ENCODE measurements at places on chromosomes 2 and 18.

GRCh38 chr2:230060672-230061293, 7.9 kb downstream of the SLC16A14 start:
- no peak for DNase-seq

GRCh38 chr18:36643061-36643460, 185.7 kb downstream of the TPGS2 start:
- no peak for DNase-seq

- no peak for DNase-seq
Observed at GRCh38 chr18:75927791-75928190, 500.3 kb upstream of the SMIM21 start.

DNA sequence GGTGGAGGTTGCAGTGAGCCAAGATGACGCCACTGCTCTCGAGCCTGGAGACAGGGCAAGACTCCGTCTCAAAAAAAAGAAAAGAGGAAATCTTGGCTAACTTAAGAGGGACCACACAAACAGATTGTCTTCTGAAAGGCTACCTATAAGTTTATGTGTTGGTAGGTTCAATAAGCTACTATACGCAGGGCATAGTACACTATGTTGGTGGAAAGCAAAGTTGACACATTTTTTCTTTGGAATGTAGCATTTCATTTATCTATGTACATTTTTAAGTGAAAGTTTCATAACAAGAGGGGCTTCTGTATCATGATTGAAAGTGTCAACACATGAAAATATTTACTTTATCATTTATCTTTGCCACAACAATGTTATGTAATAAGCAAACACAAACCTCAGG, 752.6 kb upstream of the ACVR2A start:
- no peak for DNase-seq

GRCh38 chr18:40769786-40770185, 1185.2 kb upstream of the PIK3C3 start:
- no peak for DNase-seq

DNA sequence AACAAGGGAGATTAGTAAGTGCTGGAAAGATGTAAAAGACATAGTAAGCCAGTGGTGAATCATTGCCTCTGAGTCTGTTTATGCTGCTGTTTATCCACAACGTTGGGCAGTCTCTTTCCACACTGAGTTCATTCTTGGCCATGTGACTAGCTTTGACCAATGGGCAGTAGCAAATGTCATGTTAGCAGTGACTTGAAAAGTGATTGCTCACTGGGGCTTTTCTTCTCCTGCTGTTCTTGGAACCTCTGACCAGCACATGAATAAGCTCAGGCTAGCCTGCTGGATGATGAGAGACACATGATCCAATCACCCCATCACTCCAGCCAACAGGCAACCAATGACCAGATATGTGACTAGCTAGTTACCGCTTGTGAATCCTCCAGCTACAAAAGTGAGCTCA, 360.4 kb downstream of the SLC4A3 start:
- DNase-seq: no peak

- DNase-seq: no peak
Observed at GRCh38 chr2:205895981-205896655, 189.9 kb downstream of the INO80D start.

- no peak for DNase-seq
Observed at GRCh38 chr2:12597610-12598009, 119.1 kb upstream of the TRIB2 start.

DNA sequence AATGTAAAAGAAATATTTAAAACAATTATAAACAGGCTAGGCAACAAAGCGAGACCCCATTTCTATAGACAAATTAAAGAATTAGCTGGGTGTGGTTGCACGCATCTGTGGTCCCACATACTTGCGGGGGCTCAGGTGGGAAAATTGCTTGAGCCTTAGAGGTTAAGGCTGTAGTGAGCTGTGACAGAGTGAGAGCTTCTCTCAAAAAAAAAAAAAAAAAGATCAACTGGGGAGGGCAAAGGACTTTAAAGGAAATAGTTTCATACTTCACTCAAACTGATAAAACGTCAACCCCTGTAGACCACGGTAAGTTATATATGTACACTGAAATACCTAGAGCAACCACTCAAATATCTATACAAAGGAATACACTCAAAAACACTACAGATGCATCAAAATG, 37.5 kb downstream of the MGAT4A start:
- DNase-seq: no peak

GRCh38 chr18:73777356-73778031, 370.1 kb downstream of the FBXO15 start:
- no peak for DNase-seq

- DNase-seq: no peak
Observed at GRCh38 chr2:212814941-212815340, 276.3 kb upstream of the ERBB4 start.

DNA sequence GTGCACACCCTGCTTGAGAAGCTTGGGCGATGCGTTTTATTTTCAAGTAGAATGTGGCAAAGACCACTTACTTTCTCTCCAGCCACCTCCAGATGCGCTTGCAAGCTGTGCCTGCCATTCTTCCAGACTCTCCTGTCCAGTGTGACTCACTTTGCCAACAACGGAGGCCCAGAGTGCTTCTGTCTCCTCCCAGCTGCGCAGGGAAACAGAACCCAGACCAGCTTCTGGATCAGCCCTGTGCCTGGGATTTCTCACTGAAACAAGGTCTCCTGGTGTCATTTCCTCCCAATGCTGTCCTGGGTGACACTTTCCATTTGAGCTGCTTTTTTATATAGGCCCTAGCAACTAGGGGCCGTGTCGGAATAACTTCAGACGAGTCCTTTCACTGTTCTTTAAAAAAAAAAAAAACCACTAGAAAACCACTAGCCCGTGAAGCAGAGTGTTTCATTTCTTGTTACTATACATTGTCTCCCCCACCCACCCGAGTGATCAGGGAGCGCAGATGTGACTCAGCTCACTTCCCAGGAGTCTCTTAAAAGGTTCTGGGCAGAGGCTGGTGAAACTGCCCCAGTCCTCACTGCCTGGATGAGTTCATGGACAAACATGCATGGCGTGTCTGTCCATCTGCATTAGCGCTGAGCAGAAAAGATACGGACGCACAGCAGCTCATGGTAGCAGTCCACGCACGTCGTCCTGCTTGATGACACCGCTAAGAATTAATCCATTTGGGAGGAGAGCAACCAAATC, 25.3 kb upstream of the RPL31 start:
- no peak for DNase-seq

GRCh38 chr2:26438926-26439325, 37.2 kb downstream of the DRC1 start:
- DNase-seq: no peak

- DNase-seq: no peak
Observed at GRCh38 chr2:73050121-73050545, 21.4 kb downstream of the SFXN5 start.

GRCh38 chr18:7021994-7022840, 95.4 kb downstream of the LAMA1 start:
- DNase-seq: no peak

GRCh38 chr2:129056309-129056958, 737.8 kb upstream of the HS6ST1 start:
- no peak for DNase-seq

DNA sequence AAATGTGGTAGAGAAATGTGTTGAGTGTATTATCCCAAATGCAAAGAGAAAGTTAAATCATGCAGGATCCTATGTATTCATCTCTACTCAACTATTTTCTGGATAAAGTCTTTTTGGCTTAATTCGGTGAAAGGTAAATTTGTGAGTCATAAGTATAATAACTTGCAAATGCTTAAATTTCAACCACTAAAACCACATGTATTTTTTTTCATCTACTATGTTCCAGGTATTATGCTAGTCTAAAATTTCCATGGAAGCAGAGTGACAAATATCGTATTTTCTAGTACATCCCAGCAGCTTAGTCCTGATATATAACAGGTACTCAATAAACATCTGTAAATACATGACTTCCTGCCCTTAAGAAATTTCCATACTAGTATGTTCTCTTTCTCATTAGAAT, 6.2 kb downstream of the ALS2 start:
- no peak for DNase-seq

GRCh38 chr2:108288534-108289106, at the start of gene SULT1C2:
Gene SULT1C2 (plus strand): TSS chr2:108288895. CDS start chr2:108293668, 4,773 bp downstream.
- no peak for DNase-seq

GRCh38 chr18:32317651-32318050, 127.8 kb downstream of the MEP1B start:
- no peak for DNase-seq

GRCh38 chr2:16302431-16303272, 362.3 kb downstream of the MYCN start:
- no peak for DNase-seq

DNA sequence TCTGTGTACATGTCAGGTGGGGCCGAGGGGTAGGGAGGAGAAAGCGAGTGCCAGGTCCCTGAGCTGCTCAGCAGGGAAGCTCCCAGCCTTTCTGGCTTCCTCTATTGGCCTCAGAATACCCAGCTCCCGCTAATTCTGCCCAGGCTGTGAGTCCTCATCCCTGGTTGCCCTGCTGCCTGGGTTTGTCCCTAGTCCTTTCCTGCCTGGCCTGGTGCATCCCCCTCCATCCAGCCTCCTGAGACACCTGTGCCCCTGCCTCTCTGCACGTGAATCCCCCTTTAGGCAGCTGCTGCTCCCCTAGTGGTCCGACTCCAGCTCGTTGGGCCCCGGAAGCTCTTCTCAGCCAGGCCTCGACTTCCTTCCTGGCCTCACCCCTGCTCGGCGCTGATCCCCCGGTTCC, 54.6 kb downstream of the INHBB start:
- DNase-seq: no peak

GRCh38 chr2:100702438-100703109, 117.4 kb upstream of the NPAS2 start:
- no peak for DNase-seq

DNA sequence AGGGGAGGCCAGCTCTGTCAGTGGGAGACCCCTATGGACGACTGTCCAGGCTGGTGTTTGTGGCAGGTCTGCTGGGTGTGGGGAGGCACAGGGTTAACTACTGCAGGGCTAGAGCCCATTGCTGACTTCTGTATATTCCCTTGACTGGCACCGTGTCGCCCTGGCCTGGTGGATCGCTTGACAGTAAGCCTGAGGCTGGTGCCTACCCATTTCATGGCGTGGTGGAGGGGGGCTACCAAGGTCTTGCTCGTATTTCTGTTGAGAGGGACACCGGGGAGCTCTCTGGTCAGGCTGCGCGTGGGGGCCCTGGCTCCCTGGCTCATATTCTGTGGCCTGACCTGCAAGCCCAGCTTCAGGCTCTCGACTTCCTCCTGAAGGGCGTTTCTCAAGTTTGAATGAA, 119.7 kb downstream of the ACOXL start:
- no peak for DNase-seq

DNA sequence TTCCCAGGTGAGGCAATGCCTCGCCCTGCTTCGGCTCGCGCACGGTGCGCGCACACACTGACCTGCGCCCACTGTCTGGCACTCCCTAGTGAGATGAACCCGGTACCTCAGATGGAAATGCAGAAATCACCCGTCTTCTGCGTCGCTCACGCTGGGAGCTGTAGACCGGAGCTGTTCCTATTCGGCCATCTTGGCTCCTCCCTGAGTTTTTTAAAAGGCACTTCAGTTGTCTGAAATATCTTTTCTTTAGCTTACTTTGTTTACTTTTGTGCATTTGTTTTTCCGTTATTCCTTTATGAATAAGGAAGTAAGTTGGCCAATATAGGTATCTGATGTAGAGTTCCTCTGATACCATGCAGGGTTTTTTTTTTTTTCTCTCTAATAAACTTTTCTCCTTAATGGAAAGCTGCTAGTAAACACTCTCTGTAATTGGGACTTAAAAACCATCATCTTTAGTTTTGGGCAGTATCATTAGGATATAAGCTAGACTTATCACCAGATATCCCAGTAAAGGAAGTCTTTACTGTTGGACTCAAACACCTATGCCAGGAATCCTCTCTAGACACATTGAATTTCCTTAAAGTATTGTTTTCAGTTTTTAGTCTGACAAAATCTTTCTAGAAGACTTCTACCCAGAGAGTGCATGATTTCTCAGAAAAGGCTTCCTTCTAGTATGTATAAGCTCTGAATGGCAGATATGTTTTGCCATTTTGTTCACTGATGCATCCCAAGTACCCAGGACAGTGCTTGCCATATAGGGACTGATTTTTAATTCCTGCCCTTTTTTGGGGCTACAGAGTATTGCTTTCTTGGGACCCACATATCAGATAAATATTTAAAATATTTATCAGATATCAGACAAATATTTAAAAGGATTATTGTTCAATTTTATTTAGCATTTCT, 35.8 kb upstream of the DYSF start:
- no peak for DNase-seq

GRCh38 chr2:196176142-196176738, 4.9 kb upstream of the STK17B start:
- DNase-seq: no peak

- no peak for DNase-seq
Observed at GRCh38 chr2:211854832-211855231, 683.8 kb downstream of the ERBB4 start.

DNA sequence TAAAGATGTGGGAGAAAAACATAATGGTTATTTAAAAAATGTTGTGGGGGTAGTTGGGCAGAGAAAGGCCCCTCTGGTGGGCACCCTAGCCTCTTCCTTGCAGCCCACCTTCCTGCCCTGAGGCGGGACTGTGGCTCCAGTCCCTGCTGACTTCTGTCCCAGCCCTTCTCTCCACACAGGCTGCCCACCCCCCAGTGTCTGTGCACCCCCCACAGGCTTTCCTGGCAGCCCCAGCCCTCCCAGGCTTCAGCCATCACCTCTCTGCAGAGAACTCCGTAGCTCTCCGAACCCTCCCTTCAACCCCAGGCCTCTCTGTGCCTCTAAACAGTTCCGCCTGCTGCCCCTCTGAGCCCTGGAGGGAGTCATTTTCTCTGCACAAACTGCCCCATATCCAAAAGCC, 75.4 kb downstream of the DYSF start:
- no peak for DNase-seq

- DNase-seq: no peak
Observed at GRCh38 chr2:46913471-46914381, 1.9 kb downstream of the MCFD2 start.

DNA sequence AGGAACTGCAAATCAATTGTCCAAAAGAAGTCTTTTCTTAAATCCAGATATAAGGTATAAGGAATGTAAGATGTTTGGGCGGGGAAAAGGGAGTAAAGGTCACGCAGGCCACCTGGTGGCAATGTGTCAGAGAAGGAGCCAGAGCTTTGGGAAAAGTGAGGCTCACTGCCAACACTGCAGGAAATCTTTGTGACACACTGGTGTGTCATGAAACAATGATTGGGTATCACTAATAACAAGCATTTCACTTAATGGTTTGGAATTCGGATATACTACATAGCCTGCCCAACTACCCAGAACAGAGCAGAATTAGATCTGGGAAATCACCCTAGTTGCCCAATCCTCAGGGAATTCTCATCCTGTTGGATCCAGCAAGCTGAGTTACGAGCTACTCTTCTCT, 61.0 kb downstream of the RBMS1 start:
- no peak for DNase-seq

All from glomerular endothelial cell (primary cell).